ENCODE measurements at places on chromosomes 11 and 22.
A peak's percentile ranks its signal among the peaks of the same experiment; 100 is the strongest.

DNA sequence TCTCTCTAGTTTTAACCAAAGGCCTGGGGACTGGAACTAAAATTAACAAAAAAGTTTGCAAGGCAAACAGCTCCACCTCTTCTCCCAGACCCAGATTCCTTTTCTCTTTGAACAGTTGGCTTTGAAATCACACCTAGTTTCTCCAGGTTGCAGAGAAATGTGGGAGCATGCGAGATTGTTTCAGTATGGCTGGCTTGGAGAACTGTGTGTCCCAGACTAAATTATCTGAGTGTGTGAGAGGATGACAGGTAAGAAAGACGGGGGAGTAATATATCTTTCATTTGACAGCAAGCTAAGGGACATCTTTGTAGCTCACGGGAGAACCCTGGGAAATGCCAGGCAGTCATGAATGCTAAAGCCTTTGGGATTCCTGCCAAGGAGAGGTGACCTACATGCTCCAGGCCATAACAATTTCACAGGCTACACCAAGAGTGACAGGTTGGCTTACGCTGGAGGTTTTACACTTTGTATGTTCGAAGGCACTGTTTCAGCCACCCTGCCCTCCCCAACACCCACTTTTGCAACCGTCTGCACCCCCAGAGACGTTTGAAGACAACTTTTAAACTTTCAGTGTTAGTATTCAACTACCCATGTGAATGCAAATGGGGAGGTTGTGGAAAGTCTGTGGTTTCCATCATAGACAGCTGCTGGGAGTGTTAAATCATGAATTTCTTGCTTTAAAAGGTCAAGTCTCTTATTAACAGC lies 109.3 kb upstream of the SNX19 start:
- no peak for DNase-seq

GRCh38 chr11:112226062-112226830 lies at the start of gene PTS:
PTS (plus strand) TSS chr11:112226428; CDS start chr11:112226444, 16 bp downstream.
- peak; percentile 87 for DNase-seq

GRCh38 chr11:11806586-11806985 lies 35.2 kb upstream of the USP47 start:
- DNase-seq: no peak

GRCh38 chr11:9137293-9138132 lies 46.1 kb upstream of the SCUBE2 start:
- peak; percentile 90 for DNase-seq

DNA sequence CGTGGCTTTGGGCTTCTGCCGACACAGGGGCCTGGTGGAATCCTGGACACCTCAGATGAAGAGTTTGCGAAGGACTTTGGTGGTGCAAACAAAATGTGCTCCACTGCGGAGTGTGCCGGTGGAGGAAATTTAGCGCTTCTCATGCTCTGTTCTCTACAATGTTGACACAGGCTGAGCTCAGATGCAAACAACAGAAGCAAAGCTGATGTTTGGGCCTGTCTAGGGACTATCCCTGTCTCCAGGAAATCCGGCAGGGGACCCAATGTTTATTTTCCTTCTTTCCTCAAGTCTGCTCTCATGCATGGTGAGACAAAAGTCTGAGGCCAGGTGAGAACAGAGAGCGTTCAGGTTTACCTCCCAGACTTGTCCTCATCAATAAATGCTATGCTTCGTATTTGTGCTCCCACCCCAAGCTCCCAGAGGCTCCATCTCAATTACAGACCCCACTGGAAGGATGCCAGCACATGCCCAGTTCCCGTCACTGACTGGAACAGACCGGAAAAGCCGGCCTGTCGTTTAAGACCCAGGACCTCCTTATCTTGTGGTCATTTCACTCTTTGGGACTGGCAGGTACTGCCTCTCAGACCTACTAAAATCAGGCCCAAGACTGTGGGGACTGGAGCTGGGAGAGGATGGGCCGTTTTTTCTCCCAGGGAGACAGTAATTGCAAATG lies 105.7 kb upstream of the B3GAT1 start:
- DNase-seq: no peak

DNA sequence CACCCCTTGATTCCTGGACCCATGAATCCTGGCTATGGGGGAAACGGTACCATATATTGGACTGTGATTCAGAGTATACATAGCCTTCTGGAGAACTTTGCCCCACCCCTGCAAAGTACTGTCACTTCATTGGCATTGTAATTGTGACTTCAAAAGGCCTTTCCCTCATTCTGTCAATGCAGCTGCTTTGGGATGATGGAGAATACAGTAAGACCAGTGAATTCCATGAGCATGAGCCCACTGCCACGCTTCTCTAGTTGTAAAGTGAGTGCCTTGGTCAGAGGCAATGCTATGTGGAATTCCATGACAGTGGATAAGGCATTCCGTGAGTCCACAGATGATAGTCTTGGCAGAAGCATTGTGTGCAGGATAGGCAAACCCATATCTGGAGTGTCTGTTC lies 25.7 kb upstream of the MSANTD2 start:
- DNase-seq: no peak

DNA sequence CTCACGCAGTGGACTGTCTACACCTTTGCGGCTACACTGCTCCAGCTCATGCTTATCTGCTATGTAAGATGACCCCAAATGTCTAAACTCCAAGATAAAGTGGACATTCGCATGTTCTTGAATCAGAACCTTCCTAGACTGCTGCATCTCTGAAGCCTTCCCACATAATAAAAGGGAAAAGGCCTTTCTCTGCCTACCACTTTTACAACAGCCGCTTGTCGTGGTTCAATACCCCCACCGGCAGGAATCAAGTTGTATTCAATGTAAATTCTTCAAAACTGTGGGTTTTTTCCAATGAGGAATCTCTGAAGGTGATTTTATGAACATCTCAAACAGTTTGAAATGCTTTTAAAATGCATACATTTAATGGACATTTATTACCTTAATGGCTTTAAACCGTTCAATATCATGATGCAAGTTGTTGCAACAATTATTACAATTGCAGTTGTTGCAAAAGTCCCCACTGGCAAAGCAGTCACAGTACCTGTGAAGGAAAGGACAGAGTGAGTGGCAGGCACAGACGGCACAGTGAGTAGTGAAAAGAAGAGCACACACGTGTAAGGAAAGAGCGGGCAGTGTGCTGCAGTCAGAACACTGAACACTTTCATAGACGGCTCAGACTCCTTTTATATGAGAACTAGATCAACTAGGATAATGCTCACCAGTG lies 31.2 kb downstream of the GAL start:
- no peak for DNase-seq

DNA sequence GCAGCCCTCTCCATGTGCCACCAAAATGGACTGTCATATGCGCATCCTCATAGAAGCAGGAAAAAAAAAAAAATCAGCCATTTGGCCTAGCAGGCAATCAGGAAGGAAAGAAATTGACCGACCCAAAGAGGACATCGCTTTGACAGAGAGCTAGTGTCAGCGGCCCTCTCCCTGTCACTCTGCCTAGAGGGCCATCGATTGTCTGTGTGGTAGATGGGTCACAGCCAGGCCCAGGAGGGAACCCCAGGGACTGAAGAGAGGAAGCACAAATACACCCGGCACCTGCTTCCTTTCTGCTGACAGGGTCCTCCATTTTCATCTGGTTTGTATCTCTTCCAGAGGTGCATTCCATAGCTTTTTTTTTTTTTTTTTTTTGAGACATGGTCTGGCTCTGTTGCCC lies 21.8 kb downstream of the VPS37C start:
- DNase-seq: no peak

DNA sequence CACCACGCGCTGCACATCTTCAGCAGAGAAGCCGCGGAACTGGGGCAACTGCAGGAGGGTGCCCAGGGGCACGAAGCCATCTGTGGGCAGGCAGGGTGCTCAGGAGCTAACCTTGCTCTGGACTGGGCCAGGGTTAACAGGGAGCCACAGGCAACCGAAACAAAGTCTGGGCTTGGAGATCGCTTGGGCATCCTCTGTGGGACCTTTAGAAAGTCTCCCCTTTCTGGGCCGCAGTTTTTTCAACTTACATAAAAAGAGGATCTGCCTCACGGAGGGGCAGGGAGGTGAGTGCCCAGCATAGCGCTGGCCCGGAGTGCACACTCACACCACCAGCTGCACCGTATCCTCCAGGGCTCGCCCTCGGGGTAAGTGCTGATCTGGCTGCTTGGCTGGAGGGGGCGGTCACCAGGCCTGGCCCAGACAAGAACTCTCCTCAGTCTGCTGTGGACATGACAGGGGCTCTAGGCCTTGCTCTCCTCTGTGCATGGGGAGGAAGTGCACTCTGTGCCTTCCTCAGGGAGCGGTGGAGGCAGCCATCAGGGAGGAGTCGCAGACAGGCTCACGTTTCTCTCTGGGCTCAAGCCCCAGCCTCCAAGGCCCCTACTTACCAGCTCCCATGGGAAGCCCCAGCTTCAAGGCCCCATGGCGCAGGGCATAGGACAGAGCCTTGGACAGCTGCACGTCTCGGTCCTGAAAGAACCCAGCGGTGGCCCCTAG lies 937 bp downstream of the TRPT1 start:
- DNase-seq: no peak

GRCh38 chr11:119115484-119116234 lies 5.7 kb upstream of the HINFP start:
- DNase-seq: peak; percentile 59

DNA sequence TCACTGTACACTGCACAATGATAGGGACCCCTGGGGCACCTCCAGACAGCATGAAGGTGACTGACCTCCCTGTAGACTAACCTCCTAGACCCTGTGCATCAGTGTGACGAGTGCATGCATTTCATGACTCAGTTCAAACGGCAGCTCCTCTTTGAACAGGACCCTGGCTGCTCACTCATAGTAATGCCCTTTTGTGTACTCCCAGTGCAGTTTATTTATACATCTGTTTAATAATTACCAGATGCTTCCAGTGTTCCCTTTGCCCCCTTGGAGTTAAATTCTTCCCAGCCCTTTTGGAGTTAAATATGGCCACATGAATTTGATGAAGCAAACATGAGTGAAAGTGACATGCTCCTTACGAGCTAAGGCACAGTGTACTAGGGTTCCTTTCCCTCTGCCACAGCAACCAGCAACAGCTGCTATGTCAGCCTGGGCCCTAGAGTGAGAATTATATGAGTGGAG lies 72.4 kb downstream of the PANX1 start:
- no peak for DNase-seq

GRCh38 chr22:42280836-42281235 lies 10.4 kb upstream of the TCF20 start:
- DNase-seq: peak; percentile 15

GRCh38 chr11:15901790-15902189 lies 454.6 kb downstream of the SOX6 start:
- no peak for DNase-seq

GRCh38 chr11:133724116-133724515 lies 121.2 kb downstream of the SPATA19 start:
- DNase-seq: no peak

- no peak for DNase-seq
Observed at GRCh38 chr11:78851878-78852586, 277.4 kb upstream of the NARS2 start.

DNA sequence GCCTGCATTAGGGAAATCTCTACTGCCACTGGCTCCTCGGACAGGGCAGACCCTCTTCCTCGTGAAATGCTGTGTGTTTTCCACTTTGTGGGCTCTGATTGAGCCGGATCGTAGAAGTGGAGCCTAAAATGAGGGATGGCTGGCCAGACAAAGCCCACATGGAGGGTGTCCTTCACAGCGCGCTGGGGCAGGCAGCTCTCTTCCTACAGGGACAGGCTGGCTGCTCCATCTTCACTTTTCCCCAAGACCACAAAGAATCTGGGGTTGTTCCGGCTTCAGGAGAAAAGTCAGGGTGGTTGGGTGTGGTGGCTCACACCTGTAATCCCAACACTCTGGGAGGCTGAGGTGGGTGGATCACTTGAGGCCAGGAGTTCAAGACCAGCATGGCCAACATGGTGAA lies 94.9 kb downstream of the MORC2 start:
- no peak for DNase-seq

GRCh38 chr22:20013382-20013871 lies 3.2 kb downstream of the ARVCF start:
- DNase-seq: peak; percentile 91

DNA sequence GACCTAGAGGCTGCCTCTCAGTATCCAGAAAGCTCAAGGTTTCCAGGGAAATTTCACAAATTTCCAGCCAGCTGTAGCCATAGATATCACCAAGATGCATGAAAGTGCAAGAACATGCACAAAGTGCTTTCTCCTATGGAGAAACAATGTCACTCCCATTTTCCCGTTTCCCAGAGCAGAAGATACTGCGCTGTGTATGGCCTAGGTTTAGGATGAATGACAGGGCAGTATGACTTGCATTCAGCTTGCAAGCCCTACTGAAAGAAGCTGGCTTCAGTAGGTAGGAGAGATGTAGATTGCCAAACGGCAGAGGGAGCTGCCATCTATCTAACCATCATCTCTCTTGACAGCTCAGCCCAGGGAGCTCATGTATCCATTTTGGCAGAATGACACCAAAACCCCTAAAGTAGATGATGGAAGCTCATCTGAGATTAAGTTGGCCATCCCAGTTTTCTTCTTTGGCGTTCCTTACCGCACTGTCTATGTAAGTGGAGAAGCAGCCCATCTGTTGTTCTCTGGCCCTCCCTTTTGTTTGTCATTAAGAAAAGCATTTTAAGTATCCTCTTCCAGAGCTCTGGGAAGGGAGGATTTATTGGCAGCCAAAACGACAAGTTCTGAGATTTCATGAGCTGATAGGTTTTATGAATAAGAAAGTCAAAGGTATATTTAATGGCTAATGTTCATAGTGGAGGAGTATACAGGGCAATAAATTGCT lies 4.6 kb downstream of the TECTA start:
- DNase-seq: no peak

GRCh38 chr11:62402226-62402959 lies 16.4 kb upstream of the SCGB1A1 start:
- no peak for DNase-seq

DNA sequence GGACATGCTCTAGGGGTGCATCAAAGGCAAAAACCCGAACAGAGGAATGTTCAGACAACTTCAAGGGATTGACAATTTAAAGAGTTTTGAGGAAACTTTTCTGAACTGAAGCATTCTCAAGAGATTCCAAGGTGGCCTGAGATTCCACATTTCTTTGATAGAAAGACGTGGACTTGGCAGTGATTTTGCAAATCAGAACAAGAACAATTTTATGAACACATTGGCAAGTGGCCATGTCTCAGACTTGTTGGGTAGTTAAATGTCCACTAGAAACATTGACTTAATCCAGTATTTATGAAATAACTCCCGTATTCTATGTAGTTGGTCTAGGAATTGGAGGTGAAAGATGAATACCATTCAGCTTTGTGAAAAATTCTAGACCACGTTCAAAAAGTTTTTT lies 13.8 kb downstream of the NCAM1 start:
- no peak for DNase-seq

- no peak for DNase-seq
Observed at GRCh38 chr11:120752668-120753067, 241.1 kb downstream of the GRIK4 start.
